ENCODE measurements at places on chromosomes 7 and 10. TPM values are rescaled to one million over a fixed set of nuclear protein-coding genes. Genes with fewer than 3 reads are reported as not detected.

The MMP21 gene
- polyA plus RNA-seq = not detected

The CLCN1 gene
- polyA plus RNA-seq = not detected

The CH25H gene
- polyA plus RNA-seq = not detected

The PTF1A gene
- not detected for polyA plus RNA-seq

The CALY gene
- not detected for polyA plus RNA-seq

The CAV1 gene
- 2.3 TPM for polyA plus RNA-seq

The KLLN gene
- 0.25 TPM for polyA plus RNA-seq

The TRIM73 gene
- polyA plus RNA-seq = 2.6 TPM

The SEMA3A gene
- polyA plus RNA-seq = 0.08 TPM

The SPDYE8 gene
- 0.19 TPM for polyA plus RNA-seq

The GJD4 gene
- polyA plus RNA-seq = not detected

The MIOS gene
- 38.8 TPM for polyA plus RNA-seq

The TMEM120A gene
- polyA plus RNA-seq = 32.2 TPM

The PCDH15 gene
- polyA plus RNA-seq = not detected

The ITPRID1 gene
- not detected for polyA plus RNA-seq

The HSPA12A gene
- polyA plus RNA-seq = 6.7 TPM
